Aortic smooth muscle cell (primary cell): ENCODE measurements at places on chromosomes 6 and 20. TPM values are rescaled to one million over a fixed set of nuclear protein-coding genes. Genes with fewer than 3 reads are reported as not detected.

Gene BTBD3
- 28.0 and 33.2 TPM in 2 replicates for total RNA-seq

Gene LAMA5
- total RNA-seq, result 112 and 157 TPM in 2 replicates

Gene SLC12A5
- 0.06 TPM in 1 of 2 replicates, not detected in the other for total RNA-seq

Gene PRICKLE4
- total RNA-seq, result 0.12 and 0.26 TPM in 2 replicates

Gene RPP40
- total RNA-seq, result 7.8 and 9.0 TPM in 2 replicates

Gene BPIFB2
- total RNA-seq, result not detected in 2 replicates

Gene DPM1
- total RNA-seq, result 52.2 and 55.8 TPM in 2 replicates

Gene TNFRSF6B
- 4.5 and 7.0 TPM in 2 replicates for total RNA-seq

Gene BNIP5
- total RNA-seq, result not detected in 2 replicates

Gene GPX5
- not detected in 2 replicates for total RNA-seq

Gene HSPA12B
- 0.31 and 0.53 TPM in 2 replicates for total RNA-seq

Gene HUS1B
- total RNA-seq, result 0.66 and 0.99 TPM in 2 replicates

Gene RAB44
- under 0.01 TPM in 1 of 2 replicates, not detected in the other for total RNA-seq

Gene RPP21
- 16.5 and 21.1 TPM in 2 replicates for total RNA-seq

Gene SAMD5
- 0.12 and 0.26 TPM in 2 replicates for total RNA-seq

Gene JPH2
- total RNA-seq, result 0.13 and 0.37 TPM in 2 replicates

Gene LTA
- not detected in 2 replicates for total RNA-seq

Gene ADGRB3
- total RNA-seq, result 1.4 and 2.9 TPM in 2 replicates

Gene GSTA3
- 0.19 TPM in 1 of 2 replicates, not detected in the other for total RNA-seq

Gene ANKRD66
- not detected in 2 replicates for total RNA-seq
